ENCODE measurements at places on chromosomes 6 and 20.

- no peak for DNase-seq
Observed at GRCh38 chr6:143696664-143697000, 18.9 kb downstream of the PHACTR2 start.

- no peak for DNase-seq
Observed at GRCh38 chr6:136254851-136255466, 4.8 kb upstream of the MTFR2 start.

- no peak for DNase-seq
Observed at GRCh38 chr20:25140968-25141367, 54.5 kb upstream of the ENTPD6 start.

DNA sequence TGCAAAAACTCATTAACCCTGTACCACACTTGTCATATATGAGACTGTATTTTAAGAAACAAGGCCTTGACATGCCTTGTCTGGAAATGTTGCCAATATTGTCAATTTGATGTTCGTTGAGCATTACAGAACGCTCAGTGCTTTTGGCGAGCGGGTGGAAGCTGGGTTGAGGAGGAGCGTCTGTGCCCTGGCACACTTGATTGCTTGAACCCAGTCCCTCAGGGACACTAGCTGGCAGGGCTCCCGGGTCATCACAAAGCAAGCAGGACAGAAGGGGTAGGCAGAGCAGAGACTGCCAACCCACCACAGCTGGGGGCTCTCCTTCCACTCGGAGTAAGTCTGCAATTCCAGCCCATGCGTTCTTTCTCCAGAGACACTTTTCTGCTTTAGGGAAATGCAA lies 286.3 kb downstream of the KHDC1L start:
- DNase-seq = no peak

DNA sequence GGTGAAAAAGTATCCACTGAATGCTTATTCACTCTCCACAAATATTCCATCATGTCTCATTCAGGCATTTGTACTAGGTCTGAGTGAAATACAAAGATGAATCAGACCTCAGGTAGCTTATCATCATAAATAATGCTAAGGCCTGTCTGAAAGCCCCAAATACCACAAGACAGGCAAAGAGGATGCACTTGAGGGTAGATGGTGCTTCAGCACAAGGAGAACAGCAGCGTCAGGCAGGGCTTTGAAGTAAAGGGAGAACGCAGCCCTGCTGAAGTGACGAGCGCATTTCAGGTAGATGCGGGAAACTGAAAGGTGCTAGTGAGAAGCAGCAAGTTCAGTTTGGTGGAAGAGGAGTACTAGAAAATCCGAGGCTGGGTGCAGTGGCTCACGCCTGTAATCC lies 38.7 kb downstream of the MAP3K5 start:
- no peak for DNase-seq

- DNase-seq = no peak
Observed at GRCh38 chr6:155787168-155787567, 331.5 kb upstream of the NOX3 start.

DNA sequence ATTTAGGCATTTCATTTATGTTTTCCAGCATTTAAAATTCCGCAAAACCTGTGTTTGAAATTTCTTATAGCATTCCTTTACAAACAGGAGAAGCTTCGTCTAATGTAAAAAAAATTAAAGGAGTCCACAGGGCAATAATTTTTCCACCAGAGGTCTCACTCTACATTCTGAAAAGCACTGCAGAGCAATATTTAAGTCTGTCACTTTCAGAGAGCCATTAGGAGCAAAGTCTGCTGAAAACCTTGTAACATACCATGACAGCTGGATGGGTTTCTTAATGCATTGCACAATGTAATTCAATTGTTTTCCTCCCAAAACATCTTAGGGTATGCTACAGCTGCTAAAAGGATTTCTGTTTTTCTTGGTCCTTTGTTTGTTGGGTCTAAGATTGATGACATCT lies 18.0 kb downstream of the BAG2 start:
- no peak for DNase-seq

DNA sequence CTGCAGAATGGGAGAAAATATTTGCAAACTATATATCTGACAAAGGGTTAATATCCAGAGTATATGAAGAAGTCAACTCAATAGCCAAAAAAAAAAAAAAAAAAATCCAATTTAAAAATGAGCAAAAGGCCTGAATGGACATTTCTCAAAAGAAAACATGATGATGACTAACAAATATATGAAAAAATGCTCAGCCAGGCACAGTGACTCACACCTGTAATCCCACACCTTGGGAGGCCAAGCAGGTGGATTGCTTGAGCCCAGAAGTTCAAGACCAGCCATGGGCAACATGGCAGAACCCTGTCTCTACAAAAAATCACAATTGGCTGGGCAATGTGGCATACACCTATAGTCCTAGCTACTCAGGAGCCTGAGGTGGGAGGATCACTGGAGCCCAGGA lies 2.1 kb upstream of the ECHDC1 start:
- no peak for DNase-seq

DNA sequence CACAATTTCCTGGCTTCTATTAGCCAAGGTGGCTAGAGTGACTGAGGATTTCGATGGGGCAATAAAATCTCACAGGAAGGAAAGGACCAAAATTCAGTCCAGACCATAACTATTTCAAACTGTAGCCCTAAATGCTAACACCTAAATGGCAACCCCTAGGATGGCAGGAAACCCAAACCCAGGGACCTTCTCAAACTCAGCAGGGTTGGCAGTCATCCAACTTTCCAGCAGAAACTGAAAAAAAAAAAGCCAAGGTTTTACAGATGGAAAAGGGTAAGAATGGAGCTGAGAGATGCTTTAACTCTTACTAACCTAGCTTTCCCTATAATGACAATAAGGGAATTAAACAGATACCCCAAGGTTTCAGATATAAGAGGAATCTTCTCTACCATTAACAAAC lies 10.5 kb downstream of the IBTK start:
- DNase-seq = no peak

- no peak for DNase-seq
Observed at GRCh38 chr20:63501818-63502670, 3.2 kb upstream of the EEF1A2 start.

DNA sequence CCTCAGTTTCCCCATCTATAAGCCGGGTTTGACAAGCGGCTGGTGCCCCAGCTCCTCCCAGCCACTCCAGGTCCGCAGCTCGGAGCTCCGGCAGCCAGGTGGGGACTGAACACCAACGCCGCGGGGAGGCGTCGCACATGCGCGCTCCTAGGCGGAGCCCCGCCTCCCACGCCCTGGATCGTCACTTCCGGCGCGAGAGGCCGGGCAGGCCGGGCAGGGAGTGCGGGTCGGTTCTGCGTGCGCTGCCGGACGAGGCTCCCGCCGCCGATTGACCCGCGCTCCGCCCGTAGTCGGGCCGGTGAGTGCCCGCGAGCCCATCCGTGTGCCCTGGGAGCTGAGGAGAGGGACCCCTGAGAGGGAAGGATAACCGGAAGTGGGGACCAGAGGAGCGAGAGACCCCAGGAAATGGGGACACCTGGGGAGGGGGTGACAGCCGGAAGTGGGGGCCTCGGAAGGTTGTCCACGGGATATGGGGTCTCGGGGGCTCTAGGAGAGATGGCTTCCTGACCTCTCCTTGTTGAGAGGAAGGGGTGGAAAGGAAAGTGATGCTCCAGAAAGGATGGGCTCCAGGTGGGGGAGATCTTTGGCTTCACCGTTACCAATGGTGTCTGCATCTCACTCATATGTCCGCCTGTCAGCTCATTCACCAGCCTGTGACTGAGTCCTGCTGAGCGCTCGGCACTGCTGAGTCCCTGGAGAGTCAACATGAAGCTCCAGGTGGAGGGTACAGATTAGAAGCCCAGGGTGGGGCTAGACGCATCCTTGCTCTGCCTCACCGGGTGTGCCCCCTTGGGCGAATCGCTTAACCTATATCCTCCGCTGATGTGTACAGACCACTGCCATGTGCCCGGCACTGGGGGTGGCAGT lies at the start of gene TTPAL:
Gene TTPAL, plus strand, starts transcription at position 181 of the 867 bp plus-strand sequence. CDS start 4,126 bp downstream, outside the sequence.
- DNase-seq = peak; percentile 88

DNA sequence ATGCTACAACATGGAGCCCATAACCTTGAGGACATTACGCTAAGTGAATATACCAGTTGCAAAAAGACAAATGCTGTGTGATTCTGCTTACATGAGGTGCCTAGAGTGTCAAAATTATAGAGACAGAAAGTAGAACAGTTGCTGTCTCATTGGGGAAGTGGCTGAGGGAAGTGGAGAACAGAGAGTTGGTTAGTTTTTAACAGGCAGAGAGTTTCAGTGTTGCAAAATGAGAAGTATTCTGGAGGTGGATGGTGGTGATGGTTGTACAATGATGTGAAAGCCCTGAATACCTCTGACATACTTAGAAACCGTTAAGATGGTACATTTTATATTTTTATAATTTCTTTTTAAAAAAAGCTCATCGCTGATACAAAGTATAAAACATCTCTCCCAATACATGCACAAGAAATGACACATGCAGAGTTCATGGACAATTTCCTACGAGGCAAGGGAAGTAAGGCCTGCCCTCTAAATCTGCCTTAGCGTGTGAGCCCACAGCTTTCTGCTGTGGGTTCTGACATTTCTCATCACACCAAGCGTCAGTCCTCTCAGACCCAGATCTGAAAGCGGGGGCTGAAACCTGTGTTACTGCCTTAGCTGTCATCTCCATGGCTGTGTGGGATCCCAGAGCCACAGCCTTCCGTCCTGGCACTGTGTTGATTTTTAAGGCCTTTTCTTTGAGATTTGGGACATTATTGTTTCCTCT lies 126.0 kb downstream of the RNASET2 start:
- no peak for DNase-seq

- no peak for DNase-seq
Observed at GRCh38 chr6:35388772-35389352, 46.5 kb downstream of the PPARD start.

GRCh38 chr20:41426086-41426830 lies 59.6 kb upstream of the EMILIN3 start:
- no peak for DNase-seq

GRCh38 chr6:32689531-32690501 lies 23.4 kb upstream of the HLA-DQB1 start:
- DNase-seq = no peak

- no peak for DNase-seq
Observed at GRCh38 chr6:163876391-163876790, 461.9 kb downstream of the QKI start.

- DNase-seq = no peak
Observed at GRCh38 chr20:61812121-61812844, 253.4 kb downstream of the TAF4 start.

- DNase-seq = no peak
Observed at GRCh38 chr6:306641-307061, 14.4 kb downstream of the DUSP22 start.

DNA sequence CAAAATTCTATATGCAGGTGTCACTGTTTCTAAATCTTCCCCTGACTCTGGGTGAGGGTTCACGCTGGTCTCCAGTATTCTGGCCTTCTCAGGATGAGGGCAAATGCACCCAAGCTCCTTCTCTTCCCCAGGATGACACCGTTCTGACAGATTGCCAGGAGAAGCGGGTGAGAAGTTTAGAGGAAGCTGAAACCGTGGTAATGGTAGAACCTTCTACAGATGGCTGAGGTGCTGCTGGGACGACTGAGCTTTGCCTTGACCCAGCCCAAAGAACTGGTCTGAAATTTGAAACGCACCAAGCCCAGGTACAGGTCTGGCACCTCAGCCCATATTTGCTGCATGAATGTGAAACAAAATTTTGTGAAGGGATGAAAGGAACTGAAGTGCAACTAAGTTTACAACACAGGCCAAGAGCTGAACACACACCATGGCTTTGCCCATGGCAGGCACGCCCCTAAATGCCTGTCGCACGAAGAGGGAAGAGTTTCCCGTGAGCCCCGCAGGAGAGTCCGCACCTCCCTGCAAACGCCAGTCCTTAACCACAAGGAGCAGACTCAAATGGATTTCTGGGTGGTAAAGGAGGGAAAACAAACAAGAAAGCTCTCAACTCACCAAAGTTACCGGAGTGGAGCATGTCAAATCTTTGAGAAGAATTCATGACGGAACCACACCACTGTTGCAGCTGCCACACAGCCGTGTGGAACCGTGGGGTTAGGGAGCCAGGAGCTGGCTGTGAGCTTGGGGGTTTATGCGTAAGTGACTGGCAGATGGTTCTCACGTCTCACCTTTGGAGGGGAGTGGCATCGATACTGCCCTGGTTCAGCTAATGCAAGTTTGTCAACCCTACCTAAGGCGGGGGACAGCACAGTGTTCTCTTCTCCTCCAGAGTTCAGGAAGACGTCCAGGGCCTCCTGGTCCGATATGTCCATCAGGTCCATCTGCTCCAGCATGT lies 138.9 kb downstream of the DTNBP1 start:
- no peak for DNase-seq

GRCh38 chr20:38357653-38358207 lies 11.4 kb downstream of the LBP start:
- no peak for DNase-seq

DNA sequence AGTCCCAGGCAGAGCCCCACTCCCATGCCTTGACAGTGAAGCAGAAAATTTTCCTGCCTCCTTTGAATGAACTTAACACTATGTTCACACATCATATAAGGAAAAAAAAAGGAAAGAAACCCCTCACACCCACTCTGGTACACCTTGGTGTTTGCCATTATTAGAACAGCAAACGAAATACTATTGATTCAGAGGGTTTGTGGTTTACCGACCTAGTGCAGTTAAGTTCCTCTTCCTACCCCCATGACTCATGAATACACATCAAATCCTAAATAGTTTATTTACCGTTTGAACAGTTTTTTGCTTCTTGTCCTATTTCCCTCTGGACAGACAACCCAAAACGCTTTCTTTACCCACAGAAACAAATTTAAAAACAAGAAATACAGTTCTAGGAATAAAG lies 237.7 kb downstream of the FOXA2 start:
- no peak for DNase-seq

- no peak for DNase-seq
Observed at GRCh38 chr6:46867411-46867810, 54.3 kb downstream of the ADGRF5 start.

DNA sequence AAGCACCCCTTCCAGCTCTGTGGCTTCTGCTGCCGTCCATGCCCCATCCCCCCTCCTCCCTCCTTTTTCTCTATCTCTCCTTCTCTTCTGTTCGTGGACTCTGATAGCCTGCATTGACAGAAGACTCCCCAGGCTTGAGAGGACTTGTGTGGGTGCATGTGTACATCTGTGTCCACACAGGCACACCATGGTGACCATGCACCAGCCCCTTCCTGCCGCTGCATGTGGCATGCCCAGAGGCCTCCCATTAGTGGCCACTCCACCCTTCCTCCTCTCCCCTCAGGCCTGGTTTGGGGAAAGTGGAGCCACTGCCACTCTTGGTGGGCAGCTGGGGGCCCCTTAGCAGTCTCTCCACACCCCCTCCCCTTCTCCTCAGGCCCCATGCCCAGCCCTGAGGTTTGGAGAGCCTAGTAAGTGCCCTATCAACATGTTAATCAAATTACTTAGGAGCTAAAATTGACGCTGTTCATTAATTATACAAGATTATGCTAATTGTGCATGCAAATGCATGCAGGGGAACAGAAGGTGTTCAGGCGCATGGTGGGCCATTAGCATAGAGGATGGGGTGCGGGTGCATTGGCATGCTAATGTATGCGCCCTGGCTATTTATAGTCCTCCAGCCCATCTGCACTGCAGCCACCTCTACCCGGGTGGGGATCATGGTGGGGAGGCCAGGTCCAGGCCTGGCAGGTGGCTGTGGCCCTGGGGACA lies 45.9 kb downstream of the EBF4 start:
- no peak for DNase-seq

All from renal pelvis (tissue), 12 donors.